ENCODE measurements at places on chromosomes 3 and 15.

- DNase-seq = no peak
Observed at GRCh38 chr3:110405830-110406585, 665.6 kb upstream of the NECTIN3 start.

GRCh38 chr3:10558736-10559135, 53.4 kb upstream of the ATP2B2 start:
- no peak for DNase-seq

GRCh38 chr15:85583442-85583841, 203.0 kb downstream of the AKAP13 start:
- DNase-seq = no peak

DNA sequence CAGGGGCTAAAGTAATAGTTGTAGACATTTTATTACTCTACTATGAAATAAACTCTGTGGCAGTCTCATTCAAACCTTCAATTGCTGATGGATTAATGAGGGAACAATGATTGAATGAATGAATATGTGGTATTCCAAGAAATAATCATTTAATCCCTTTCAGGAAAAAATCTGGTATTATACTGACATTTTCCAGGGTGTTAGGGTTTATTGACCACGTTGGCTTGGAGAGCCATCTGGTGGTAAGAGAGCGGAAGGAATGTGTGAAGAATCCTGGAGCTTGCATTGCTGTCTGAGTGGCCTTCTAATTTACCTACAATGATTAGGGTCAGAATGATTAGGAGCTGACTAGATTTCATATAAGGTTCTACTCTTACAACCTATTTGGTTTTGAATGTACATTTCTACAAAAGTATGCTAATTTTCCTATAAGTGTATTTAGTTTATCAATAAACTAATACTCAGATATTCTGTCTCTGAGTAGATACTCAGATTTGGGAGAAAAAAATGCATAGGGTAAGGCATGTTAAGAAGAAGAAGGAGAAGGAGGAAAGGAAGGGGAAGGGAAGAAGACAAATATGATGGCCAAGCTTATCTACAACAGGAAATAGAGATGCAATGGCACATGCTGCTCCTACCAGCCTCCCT, 249.9 kb downstream of the ROBO1 start:
- DNase-seq = no peak

GRCh38 chr15:56821721-56822425, 88.6 kb upstream of the ZNF280D start:
- DNase-seq = peak; percentile 59

DNA sequence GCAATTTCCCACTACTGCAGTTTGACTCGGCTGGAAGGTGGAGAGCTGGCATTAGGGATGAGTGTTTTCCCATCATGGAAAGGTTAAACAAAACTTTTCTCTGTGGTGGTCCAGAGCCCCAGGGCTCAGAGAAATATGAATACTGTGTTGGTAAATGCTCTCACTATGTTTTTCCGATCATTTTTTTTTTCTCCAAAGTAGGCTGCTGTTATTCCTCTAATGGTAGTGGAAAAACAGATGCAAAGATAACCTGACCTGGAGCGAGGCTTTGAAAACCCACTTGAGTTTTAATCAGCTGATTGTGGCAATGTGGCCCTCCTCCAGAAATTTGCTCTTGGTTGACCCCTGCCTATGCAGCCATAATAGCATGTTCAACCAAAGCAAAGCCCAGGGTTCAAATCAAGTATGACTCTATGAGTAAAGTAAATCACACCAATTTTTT, 320.8 kb upstream of the CTNNB1 start:
- DNase-seq = no peak

DNA sequence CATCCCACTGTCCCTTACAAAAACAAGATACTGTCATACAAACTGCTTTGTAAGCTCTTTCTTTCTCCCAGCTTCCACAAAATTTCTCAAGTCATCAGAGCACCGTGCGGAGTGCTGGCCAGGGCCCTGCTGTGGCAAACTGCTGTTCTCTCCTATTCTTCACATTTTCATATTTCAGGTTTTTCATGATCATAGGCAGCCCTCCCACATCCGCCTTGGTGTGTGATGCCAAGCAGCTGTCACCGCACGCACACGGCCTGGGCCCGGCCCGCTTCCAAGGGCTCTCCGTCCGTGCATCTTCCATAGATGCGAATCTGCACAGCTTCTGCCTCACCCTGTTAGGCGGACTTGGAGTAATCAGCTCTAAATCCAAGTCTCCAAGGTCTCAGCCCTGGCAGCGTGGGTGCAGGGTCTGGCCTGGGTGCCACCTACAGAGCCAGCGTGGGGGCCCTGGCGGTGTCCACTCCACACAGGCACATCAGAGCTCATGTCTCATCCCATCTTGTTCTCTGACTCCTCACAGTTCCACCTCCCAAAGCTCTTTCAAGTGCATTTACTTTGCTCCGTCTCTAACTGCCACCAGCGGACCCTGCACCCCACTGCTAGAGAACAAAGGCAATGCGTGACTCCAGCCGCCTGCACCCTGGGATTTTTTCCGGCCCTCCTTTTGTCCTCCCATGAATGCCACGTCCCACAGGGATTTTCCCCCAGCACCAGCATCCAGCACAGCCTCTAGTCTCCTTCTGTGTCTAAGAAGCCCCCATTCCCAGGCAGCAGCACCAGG, 27.2 kb downstream of the CYFIP1 start:
- DNase-seq = peak; percentile 77

DNA sequence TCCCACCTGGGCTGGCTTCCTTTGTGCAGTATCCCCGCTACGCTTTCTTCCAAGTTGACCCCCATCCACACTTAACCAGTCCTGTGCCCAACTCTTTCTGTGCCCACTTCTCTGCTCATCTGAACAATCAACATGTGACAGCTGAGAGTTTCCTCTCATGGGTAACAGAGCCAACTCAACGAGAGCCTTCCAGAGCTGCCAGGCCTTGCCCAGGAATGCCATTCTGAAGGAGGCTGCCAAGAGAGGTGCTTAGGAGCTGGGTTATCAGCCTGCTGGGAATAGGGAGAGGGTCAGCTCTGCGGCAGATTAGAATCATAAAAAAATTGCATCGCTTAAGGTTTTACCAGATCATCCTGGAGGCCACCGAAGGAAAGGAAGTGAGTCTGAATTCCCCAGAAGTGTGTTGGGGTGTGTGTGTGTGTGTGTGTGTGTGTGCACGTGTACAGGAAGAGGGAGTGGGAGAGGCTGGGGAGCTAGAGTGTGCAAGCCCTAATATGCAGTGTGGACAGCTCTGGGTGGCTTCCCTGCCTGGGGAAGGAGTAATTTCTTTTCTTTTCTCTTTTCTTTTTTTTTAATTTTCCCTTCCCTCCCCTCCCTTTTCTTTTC, 66.7 kb downstream of the ITGA11 start:
- DNase-seq = no peak

GRCh38 chr3:184687363-184688015, 24.4 kb downstream of the MAGEF1 start:
- no peak for DNase-seq

DNA sequence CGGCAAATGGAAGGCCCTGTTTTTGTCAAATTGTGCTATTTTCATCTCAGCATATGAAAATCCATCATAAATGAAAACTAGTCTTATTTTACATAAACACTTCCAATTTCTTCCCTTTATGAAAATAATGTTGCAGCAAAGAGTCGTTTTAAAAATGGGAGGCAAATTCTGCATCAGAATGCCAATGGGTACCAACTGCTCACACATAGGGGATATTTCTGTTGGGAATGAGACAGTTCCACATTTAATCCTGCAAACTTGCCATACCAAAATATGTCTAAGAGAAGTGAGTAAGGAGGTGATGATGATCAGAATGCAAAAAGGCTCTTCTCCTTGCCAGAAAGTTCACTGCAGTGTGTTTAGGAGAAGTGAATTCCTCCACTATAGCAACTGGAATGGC, 391.7 kb downstream of the CACNA2D3 start:
- no peak for DNase-seq

- no peak for DNase-seq
Observed at GRCh38 chr3:36097209-36097608, 283.1 kb upstream of the STAC start.

DNA sequence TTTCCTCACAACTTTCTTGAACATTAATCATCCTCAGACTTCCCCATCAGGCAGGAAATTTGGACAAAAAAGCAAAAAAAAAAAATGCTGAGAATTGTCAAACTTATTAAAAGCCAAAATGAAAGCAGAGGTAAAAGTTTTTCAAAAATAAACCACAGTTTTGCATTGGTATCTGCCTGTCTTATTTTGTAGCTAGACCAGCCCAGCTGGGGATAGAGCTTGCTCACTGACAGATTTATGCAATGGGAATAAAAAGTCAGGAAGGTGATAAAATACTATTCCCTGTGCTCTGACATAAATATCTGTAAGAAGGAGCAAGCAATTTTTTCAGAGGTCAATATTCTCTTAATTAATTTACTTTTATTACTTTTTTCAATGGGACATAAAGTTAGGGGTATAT, 1006.7 kb upstream of the ALCAM start:
- no peak for DNase-seq
